GM20000 (cell line): ENCODE measurements at places on chromosomes 6 and 20.

- peak; percentile 39 for DNase-seq
Measured at GRCh38 chr6:28251661-28252008, 434 bp downstream of the ZKSCAN4 start.

DNA sequence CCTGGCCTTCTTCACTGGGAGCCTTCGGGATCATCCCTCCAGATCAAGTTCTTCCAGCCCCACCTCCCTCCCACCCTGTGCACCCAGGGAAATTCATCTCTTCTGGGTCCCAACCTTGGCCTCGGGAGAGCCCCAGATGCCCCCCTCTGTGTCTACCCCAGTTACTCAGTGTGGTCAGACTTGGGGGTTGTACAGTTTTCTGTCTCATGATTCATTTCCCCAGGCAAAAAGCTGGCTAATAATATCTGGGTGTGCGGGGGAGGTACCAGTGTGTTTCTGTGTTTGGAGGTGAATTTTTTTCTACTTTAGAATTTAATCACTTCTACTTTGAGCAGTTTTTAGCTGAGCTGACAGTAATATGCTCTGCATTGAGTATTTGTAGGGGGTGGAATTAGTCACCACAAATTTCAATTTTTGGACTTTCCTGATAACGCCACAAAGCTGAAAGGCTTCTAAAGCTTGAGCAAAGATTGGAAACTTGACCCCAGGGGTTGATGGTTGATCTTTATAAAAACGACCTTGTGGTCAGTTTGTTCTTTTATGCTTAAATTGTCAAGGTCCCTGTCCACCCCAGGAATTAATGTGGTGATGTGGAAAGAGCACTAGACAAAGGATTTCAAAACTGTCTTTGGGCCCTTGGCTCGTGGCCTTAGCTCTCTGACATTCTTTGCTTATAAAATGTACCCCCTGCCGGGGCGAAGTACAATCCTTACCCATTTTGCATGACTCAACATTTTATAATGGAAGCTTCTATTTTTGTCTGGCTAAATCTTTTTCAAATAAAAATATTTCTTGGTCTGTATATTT lies 284.7 kb upstream of the TAB2 start:
- peak; percentile 75 for DNase-seq

GRCh38 chr6:45052325-45052724 lies 275.8 kb upstream of the RUNX2 start:
- no peak for DNase-seq

- DNase-seq: no peak
Measured at GRCh38 chr6:39681674-39682121, 43.5 kb downstream of the KIF6 start.

GRCh38 chr20:4813863-4814695 lies 92.4 kb downstream of the PRND start:
- peak; percentile 84 for DNase-seq

GRCh38 chr6:16849280-16849987 lies 88.2 kb upstream of the ATXN1 start:
- no peak for DNase-seq

GRCh38 chr6:79239536-79240168 lies 5.2 kb upstream of the HMGN3 start:
- peak; percentile 44 for DNase-seq

DNA sequence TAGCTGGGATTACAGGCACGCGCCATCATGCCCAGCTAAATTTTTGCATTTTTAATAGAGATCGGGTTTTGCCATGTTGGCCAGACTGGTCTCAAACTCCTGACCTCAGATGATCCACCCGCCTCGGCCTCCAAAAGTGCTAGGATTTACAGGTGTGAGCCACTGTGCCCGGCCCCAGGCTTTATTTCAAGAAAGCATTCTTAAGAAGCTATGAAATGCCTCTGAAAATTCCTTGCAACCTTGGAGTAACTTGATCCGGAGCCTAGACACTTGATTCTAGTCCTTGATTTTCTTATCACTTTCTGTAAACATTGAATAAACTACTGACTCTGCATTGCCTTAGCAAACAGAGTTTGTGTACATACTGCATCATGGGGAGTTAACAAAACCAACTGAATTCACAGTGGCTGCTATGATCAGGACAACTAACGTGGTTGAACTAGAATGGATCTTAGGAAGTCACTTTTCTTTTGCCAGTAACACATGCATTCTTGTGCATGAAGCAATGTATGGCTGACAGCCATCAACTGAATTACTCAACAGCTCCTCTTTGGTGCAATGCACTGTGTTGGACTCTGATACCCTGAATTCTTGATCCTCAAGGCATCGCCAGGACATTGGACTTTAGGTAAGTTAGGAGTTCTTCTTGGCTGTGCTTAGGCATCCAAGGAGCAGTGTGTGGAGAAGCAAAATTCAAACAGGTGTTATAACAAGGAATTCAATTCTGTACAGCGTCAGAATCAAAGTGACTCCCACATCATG lies 102.8 kb upstream of the TMEM170B start:
- no peak for DNase-seq

DNA sequence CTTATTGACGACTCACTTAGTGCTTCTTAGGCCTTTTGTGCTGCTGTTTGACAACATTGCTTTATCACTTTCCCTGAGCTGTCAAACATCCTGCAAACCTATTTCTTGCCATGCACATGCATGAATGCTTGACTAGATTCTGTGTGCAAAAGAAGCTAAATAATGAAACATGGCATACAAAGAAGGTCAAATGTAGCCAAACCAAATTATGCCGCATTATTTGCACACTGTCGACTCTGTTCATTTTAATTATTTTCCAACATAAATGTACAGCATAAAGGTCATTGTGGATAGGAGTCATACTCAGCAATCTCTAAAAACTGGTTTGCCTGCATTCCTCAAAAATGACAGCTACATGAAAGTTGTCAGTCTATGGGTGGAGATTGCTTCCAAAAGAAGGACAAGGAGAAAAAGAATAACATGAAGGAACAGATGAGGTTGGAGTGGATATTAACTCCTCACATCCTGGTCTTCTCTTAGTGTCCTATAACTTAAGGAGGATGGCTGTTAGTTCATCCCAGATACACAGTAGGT lies 123.1 kb upstream of the STXBP5 start:
- no peak for DNase-seq

DNA sequence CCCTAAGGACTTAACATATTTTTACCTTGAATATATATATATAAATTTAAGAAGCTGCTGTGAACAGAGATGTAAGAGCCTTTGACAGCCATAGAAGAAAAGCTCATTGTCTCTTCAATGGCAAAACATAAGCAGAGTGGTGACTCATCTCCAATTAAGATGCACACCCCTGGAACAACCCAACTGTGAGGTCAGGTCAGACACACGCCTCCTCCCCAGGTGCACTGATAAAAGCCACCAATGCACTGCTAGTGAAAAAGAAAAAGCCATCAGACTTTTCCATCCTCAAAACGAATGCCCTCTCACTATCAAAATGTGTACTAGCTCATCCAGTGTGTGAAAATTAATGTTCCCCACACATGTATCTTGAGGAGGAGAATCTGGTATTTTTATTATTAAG lies 100.1 kb downstream of the SMLR1 start:
- DNase-seq: no peak

- no peak for DNase-seq
Measured at GRCh38 chr6:35706468-35706867, 17.8 kb upstream of the FKBP5 start.

DNA sequence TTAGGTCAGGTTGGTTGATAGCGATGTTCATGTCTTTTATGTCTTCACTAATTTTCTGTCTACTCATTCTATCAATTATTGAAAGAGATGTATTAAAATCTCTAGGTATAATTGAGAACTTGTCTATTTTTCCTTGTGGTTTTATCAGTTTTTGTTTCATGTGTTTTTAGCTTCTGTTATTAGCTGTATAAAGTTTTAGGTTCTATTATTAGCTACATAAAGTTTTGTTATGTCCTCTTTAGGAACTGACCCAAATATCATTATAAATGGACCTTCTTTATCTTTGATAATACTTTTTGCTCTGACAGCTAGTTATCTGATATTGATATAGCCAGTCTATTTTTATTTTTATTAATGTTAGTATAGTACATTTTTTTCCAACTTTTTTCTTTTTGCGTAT lies 92.4 kb upstream of the TMEM170B start:
- no peak for DNase-seq

DNA sequence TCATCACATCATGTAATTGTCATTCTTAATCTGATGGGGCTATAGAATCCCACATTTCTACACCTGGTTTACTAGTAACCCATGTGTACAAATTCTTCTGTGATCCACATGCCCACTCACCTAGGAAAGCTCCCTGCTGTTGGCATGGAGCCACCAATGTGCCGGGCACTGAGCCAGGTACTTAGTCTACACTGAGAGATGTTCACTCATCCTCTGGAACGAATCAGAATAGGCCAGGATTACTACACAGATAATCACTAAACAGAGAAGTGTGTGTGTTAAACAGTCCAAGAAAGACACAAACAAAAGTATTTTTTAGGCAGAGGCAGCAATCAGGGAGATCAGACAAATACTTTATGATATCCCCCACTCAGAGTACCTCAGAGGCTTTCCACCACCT lies 193.2 kb upstream of the VGLL2 start:
- no peak for DNase-seq

- no peak for DNase-seq
Measured at GRCh38 chr6:164229716-164230115, 815.2 kb downstream of the QKI start.

DNA sequence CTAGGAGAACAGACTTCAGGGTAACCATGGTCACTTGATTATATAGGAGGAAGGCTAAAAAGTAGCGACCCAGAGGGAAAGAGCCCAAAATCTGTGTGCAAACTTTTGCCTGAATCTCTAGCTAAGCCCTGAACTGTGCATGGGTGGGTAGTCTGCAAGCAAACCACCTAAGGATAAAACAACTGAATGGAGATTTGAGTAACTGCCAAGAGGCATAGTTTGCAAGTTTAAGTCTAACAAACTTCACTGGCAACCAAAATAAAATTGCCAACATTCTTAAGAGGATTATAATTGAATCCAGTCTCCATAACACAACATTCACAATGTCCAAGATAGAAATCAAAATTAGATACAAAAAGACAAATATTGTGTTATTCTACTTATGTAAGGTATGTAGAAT lies 192.0 kb upstream of the PLN start:
- no peak for DNase-seq

GRCh38 chr6:1611322-1611571 lies 1.5 kb downstream of the FOXC1 start:
- DNase-seq: peak; percentile 76

DNA sequence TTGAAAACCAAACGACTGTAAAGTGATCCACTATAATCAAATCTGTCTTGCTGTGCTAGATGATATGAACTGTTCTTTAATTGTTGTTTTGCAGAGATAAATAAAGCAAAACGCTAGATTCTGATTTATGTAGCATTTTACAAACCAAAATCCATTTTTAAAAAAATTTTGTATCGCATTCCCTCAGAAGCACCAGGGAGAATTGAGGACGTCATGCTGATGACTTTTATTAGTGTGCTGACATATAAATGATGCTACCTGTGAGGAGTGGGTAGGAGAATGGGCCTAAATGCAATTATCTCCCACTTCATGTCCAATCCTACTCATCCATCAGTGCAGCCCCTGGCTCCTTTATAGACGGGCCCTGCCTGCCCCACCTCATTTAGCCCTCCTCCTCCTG lies 282.4 kb downstream of the PACRG start:
- no peak for DNase-seq
